ENCODE measurements at places on chromosomes 5 and 9.
A peak's percentile ranks its signal among the peaks of the same experiment; 100 is the strongest.

DNA sequence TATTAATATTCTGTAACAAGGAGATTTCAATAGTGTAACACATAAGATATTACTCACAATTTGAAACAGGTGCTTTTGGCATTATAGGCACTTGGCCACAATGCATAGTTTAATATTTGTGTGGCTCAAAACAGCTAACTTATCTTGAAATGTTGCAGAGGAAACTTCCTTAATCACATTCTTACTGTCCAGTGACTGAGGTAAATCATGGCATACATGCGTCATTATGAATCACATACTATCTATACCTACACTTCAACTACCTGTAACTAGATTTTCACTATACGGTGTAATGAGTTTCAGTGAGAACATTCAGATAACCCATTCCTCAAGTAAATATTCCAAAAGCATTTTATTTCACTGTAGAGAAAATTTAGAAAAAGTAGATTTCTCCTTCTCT, 218.8 kb downstream of the PDE4D start:
- DNase-seq: no peak

DNA sequence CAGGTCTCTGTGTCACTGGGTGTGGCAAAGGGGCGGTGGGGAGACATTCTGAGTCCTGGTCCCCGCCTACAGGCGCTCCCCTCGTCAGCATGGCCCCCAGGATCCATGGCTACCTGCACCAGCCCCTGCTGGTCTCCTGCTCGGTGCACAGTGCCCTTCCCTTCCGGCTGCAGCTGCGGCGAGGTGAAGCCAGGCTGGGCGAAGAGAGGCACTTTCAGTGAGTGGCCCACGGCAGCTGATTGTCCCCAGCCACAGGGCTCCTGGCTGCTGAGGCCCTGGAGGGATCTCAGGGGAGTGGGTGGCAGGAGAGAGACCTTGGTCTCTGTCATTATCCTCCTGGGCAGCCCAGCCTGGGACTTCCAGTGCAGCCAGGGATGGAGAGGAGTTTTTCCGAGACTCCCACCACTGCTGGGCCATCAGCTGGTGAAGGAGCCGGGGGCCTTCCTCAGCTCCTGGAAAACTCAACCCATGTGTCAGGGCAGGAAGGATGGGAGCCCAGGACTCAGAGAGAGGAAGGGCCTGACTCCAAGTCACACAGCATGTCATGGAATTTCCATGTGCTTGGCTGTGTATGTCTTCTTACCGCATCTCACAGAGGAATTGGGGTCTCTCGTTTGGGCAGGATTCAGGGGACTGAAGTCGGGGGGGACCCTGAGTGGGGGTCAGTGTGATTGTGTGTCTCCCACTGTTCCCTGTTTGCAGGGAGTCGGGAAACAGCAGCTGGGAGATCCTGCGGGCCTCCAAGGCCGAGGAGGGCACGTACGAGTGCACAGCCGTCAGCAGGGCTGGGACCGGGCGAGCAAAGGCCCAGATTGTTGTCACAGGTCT, 37.4 kb downstream of the HMCN2 start:
- DNase-seq: no peak

GRCh38 chr5:158819840-158820620, 279.7 kb downstream of the EBF1 start:
- DNase-seq: no peak

DNA sequence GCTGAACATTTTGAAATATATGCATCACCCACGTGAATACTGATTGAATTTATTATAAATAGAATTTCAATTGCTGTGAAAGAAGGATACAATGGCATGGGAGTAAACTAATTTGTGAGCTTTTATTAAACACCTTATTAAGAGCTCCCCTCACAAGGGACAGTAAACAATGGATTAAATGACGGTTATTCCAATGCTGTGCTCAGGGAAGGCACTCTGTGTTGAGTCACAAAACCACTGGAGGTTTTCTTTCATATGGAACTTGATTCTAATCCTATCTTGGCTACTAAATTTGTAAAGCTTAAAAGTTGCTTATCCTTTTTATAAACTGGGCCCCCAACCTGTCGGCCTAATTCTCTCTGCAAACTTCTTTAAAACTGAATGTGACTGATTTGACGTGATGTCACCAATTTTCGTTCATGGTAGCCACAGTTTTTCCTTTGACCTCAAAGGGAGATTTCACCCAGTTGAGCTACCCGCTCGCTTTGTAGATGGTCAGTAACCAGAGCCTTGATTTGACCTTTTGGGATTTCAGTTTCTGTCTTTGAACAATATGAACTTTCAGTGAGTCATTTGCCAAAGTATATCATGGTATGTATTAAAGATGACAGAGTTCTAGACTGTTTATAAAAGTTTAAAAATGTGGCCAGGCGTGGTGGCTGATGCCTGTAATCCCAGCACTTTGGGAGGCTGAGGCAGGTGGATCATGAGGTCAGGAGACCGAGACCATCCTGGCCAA, 61.3 kb upstream of the PIK3R1 start:
- no peak for DNase-seq

- no peak for DNase-seq
Measured at GRCh38 chr9:114621975-114622609, 11.0 kb downstream of the TMEM268 start.

GRCh38 chr5:9715891-9716335, 85.8 kb upstream of the TAS2R1 start:
- DNase-seq: no peak

GRCh38 chr5:2109566-2109965, 226.8 kb upstream of the IRX4 start:
- no peak for DNase-seq

- DNase-seq: no peak
Measured at GRCh38 chr5:91307048-91307447, 76.1 kb downstream of the ARRDC3 start.

- DNase-seq: no peak
Measured at GRCh38 chr5:176427971-176428370, 11.6 kb upstream of the CLTB start.

DNA sequence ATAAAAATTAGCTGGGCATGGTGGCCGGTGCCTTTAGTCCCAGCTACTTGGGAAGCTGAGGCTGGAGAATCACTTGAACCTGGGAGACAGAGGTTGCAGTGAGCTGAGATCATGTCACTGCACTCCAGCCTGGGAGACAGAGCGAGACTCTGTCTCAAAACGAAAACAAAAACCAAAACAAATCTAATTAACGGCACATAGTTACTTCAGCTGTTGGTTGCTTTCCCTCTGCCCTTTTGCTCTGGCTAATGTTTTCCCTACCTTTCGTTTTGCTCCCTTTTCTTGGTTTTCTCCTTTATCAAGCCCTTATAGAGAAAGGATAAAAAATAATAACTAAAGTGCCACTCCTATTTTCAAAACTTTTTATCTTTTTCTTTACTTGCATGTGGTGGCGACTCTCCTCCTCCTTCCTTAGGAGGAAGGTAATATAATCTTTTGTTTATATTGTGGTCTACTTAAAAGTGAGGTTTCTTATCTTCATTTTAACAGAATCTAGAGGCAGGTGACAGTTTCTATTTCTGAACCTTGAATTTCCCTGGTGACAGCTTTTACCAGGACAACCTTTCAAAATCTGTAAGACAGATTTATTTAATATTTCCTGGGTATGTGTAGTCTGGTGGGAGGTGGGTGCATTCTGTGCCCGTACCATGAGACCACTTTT, 125.4 kb downstream of the ARHGEF28 start:
- DNase-seq: no peak

- no peak for DNase-seq
Measured at GRCh38 chr5:73388306-73388684, 60.3 kb downstream of the FOXD1 start.

- DNase-seq: no peak
Measured at GRCh38 chr9:1248743-1249142, 198.6 kb downstream of the DMRT2 start.

GRCh38 chr5:77391240-77391765, 100.8 kb downstream of the WDR41 start:
- no peak for DNase-seq

- DNase-seq: no peak
Measured at GRCh38 chr9:123395276-123395688, 39.3 kb downstream of the CRB2 start.

- DNase-seq: no peak
Measured at GRCh38 chr5:65326922-65327321, 154.8 kb downstream of the ADAMTS6 start.

- DNase-seq: no peak
Measured at GRCh38 chr9:113641100-113641885, 177.8 kb downstream of the RGS3 start.

DNA sequence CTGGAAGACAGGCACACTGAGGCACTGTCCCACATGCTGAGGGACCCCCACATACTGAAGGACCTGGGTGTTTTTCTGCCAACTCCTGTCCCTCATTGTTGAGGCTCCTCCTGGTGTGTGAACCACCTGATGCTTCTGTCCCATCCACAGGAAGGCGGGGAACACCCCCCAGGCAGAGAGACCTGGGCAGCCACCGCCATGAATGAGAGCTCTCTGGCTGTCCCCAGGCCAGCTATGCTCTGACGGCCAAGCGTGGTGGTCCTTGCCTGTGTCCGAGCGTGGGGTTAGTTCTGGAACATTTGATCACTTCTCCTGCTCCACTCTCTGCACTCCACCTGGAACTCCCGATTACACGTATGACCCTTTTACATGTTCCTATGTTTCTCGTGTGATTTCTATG, 11.9 kb upstream of the LRRC14B start:
- no peak for DNase-seq

GRCh38 chr9:94945197-94946144, 219.0 kb downstream of the AOPEP start:
- DNase-seq: no peak

DNA sequence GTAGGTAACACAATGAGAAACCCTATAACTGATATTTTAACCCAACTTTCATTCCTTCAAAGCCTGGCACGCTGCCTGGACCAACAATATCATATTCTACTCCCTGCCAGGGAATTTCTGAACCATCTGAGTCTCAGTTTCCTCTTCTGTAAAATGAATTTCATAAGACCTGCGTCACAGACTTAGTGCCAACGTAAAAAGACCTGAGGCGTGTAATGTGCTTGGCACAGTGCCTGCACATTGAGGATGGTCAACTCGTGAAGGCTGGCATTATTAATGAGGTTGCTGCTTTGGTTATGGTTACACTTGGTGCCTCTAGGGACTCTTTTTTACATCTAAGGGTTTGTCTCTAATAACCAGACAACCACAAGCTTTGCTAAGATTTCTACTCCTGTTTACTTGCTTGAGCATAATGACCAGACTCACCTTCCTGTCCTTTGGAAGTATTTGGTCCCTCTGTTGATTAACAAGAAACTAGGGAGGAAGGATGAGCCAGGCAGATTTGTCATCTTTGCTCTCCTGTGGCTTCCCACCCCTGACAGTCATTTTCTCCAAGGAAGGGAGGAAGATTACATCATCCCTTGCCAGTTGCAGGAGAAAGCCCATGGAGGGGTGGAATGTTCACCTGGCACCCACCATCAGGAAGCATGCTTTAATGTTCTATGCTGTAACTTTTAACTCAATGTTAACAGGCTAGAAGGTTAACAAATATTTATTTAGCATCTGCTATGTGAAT, 79.0 kb downstream of the PAPPA start:
- DNase-seq: peak; percentile 30

DNA sequence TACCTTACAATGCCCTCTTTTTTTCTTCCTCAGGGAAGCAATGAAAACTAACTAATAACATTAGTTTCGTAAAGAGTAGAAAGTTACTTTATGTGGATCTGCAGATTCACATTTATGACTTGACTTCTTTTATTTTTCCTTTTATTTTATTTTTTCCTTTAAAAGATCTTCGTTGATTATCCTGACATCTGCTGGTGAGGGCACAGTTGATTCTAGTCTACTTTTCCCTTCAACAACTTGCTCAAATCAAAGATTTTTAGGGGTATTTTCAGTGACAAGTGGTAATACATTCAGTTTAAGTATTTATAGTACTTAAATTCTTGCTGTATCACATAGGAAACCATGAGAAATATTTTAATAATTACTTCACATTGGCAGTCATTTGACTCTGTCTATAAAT, 4.9 kb downstream of the EDIL3 start:
- DNase-seq: no peak

- no peak for DNase-seq
Measured at GRCh38 chr5:77957516-77957915, 181.4 kb upstream of the TBCA start.

GRCh38 chr9:88753691-88754367, 218.9 kb downstream of the NXNL2 start:
- no peak for DNase-seq

GRCh38 chr5:68315679-68316271, 100.2 kb downstream of the PIK3R1 start:
- DNase-seq: peak; percentile 17

- DNase-seq: no peak
Measured at GRCh38 chr9:33082538-33083326, 6.3 kb upstream of the SMU1 start.

- DNase-seq: no peak
Measured at GRCh38 chr9:30970186-30970585, 1414.3 kb upstream of the ACO1 start.

GRCh38 chr5:132776131-132776937, 705 bp downstream of the SEPTIN8 start:
- peak; percentile 68 for DNase-seq

DNA sequence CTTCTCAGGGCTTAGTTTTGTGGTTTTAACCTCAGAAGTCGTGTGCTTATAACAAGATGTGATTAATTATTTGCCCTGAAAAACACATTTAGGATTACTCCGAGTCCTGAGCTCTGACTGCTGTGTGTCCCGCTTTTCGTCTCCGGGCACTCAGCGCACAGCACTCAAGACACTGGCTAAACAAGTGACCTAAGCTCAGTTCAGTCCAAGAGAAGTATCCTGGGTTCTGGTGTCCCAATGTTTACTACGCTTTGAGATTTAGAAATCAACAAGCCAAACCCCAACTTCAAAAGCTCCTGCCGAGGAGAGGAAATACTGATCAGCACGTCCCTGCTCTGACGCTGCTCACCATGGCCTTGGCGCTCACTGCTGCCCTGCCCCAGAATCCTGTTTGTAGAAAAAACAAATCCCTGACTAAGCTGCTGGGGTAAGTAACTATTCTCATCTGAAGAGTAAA, 53.2 kb downstream of the IPPK start:
- no peak for DNase-seq

DNA sequence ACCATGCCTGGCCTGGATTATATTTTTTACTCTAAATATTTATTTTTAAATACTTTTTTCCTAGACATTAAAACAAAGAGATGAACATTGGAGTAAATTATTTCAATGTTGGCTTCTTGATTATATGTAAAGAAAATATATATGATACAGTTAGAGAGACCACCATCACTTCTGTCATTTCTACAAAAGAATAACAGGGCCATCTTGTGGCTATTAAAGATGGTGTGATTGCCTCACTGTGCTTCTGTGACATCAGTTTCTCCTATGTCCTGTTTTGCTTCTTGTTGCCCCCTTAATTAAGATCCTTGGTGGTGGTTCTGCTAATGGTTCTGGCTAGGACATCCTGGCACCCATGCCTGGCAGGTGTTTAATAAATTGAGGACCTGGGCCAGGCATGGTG, 32.9 kb downstream of the NDFIP1 start:
- no peak for DNase-seq

GRCh38 chr5:15787681-15788080, 287.7 kb downstream of the FBXL7 start:
- DNase-seq: no peak

GRCh38 chr9:134360897-134361296, 34.6 kb downstream of the RXRA start:
- peak; percentile 79 for DNase-seq
